Upper lobe of right lung (tissue), 1 donor: ENCODE measurements at places on chromosomes 16 and 17.
A peak's percentile ranks its signal among the peaks of the same experiment; 100 is the strongest.

- DNase-seq = peak; percentile 87
These were observed at the start of gene MXRA7 for GRCh38 chr17:76710863-76711611. Gene MXRA7 (minus strand): TSS chr17:76710965. CDS start chr17:76710946, 19 bp downstream.

DNA sequence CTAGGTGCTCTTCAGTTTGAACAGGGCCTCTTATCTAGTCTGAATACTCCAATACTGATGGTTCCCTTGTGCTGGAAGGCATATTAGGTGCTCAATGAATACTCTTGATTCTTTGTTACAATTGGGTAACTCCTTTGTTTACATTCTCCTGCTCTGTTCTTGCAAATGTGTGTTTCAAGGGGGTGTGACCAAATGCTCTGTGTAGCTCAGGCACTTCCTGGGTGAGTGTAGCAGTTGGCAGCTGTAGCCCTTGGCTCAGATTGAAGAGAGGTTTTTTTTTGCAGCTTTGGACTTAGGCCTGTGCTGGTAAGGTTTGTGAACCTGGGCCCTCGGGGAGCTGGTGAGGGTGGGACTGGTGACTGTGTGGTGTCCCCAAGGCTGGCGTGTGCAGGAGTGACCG, 20.2 kb downstream of the TBCD start:
- DNase-seq = no peak

DNA sequence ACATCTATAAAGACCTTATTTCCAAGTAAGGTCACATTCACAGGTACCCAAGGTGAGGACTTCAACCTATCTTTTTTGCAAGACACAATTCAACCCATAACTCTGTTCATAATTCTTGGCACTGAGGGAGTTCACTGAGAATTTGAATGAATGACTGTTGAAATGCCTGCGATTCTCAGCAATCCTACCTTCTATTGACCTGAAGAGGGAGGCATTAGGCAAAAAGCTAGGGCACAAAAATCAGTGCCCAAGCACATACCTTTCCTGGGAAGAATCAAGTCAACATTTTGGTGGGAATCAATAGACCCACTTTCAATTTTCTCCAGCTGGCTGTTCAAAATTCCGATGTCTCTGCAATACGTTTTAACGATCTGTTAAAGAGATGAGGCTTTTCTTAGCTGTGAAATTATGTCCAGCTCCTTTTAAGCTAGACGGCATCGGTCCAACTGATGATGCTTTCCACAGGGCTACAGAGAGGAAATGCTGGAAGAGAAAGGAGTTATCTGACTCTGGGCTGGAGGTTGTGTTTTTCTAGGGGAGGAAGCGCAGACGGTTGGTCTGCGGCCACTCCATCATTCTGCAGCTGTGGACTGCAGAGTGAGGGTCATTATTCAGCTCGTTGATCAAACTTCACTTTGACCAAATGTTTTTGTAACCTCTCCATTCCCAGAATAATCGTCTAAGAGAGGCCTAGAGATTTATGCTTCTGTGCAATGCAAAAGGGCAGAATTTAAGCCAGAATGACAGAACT, 25.2 kb downstream of the BCO1 start:
- no peak for DNase-seq

GRCh38 chr16:51150165-51150887, 744 bp downstream of the SALL1 start:
- no peak for DNase-seq

- peak; percentile 70 for DNase-seq
These were observed 1.5 kb downstream of the DLX3 start for GRCh38 chr17:49993423-49994060.
